ENCODE measurements at places on chromosomes 16 and 17.

- DNase-seq, result no peak
Measured at GRCh38 chr17:79829457-79829856, 9.8 kb downstream of the CBX4 start.

DNA sequence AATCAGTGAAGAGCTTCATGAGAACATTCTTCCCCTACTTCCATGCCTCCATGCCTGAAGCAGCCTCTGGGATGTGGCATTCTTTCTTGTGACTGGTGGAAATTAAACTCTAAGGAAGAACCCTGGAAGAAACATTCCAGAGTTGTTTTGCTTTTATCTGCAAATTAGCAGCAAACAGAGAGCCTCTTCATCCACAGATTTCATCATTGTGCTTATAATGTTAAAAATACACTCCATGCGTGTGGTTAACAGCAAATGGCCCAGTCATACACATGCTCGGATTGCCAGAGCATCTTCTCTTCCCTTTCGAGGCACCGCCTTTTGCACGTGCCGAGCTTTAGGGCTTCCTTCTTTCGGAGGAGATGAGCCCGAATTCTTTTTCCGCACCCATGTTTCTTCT lies 411.3 kb downstream of the SNX29 start:
- DNase-seq, result no peak

- DNase-seq, result no peak
Measured at GRCh38 chr17:44850612-44851011, 2.9 kb downstream of the HIGD1B start.

GRCh38 chr17:28792877-28793661 lies 49.3 kb downstream of the TRAF4 start:
- no peak for DNase-seq

GRCh38 chr17:78774956-78775571 lies 7.0 kb downstream of the CYTH1 start:
- DNase-seq, result no peak

DNA sequence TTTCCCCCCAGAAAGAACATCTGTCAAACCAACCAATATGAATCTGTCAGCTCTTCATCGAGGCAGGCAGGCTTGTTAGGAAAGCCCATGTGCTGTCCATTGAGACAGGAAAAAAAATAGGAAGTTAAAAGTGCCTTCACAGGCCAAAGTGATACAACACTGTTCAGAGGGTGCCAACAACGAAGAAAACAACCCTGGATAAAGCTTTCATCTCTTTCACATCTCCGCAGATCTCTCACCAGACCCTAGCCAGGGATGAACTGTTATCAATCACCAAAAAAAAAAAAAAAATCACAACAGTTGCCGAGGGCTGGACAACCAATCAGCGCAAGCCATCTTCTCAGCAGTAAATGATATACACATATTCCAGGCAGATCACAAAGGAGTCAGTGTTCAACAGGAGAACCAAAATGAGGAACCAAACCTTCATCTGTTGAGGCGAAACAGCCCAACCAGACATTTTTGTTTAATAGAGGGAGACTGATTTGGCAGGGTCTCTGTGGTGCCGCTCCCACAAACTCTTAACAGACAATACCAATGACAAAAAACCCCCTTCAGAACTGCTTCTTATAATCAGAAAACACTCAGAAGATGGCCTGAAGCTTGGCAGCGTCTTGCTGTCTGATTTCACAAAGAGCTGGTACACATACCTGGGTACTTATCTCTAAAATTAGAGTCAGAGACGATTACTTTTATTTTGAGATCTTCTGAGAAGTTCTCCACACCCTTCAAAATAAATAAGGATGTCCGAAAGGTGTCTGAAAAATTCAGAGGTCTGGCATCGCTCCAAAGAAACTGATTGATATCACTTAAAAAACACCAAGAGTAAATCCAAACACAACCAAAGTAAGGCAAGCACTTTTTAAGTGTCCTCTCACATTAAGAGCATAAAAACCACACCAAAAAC lies 1.8 kb downstream of the MAP3K14 start:
- DNase-seq, result no peak

GRCh38 chr17:29591737-29592608 lies 959 bp upstream of the ANKRD13B start:
- peak; percentile 87 for DNase-seq

- DNase-seq, result peak; percentile 13
Measured at GRCh38 chr17:40646791-40647623, 611 bp downstream of the SMARCE1 start.

- DNase-seq, result no peak
Measured at GRCh38 chr16:71515026-71515425, 11.2 kb upstream of the CHST4 start.

GRCh38 chr16:19854543-19854876 lies 30.1 kb downstream of the GPRC5B start:
- no peak for DNase-seq

GRCh38 chr16:8808009-8808408 lies 10.4 kb downstream of the PMM2 start:
- no peak for DNase-seq

GRCh38 chr17:7063518-7064094 lies 16.4 kb downstream of the CLEC10A start:
- no peak for DNase-seq

- DNase-seq, result no peak
Measured at GRCh38 chr16:22423716-22424115, 49.3 kb upstream of the CDR2 start.

DNA sequence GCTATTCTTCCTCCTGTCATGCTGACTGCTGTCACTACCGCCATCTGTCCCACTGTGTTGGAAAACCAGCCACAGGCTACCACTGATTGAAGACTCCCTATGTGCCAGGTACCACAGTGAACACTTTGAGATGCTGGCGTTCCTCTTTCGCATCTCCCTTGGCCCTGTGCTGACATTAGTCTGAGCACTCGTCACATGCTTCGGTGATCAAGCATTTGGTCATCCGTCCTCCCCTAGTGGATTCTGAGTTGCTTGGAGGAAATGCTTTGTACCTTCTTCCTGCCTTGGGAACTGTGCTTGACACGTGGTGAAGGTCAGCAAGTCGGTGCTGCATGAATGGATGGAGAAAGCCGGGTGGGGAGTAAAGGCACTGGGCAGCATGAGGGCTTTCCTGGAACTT lies 260.1 kb downstream of the SNX29 start:
- DNase-seq, result no peak

DNA sequence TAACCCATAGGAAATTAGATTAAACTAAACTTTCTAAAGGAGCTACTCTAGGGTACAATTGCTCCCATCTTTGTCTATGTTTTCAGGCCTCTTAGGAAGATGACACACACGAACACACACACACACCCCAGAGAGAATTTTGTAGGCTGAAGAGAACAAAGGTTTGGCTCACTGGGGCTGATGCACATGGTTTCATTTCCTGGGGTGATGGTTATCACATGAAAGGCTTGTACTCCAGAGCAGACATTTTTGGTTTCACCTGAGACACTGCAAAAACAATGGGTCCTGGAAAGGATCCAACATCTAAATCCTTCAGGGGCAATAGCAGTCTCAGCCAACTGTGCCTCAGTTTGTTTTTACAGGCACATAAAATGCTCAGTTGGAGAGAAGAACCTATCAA lies 62.8 kb downstream of the GRB7 start:
- no peak for DNase-seq

DNA sequence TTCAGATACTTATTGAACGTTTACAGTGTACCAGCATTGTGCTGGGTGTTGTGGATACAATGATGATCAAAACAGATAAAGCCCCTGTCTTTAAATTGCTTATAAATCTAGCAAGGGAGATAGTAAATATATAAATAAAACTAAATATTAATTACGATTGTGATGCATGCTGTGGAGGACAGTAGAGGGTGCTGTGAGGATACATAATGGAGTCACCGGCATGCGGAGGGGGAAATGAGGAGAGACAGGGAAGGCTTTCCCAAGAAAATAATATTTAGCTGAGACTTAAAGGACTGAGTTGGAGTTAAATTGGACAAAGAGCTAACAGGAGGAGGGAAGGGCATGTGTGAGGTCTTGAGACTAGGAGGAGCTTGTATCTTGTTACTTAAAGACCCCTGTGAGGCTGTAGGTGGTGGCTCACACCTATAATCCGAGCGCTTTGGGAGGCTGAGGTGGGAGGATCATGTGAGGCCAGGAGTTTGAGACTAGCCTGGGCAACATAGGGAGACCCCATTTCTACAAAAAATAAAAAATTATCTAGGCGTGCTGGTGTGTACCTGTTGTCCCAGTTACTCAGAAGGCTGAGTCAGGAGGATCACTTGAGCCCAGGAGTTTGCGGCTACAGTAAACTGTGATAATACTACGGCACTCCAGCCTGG lies 2.4 kb downstream of the DHRS7B start:
- peak; percentile 4 for DNase-seq

DNA sequence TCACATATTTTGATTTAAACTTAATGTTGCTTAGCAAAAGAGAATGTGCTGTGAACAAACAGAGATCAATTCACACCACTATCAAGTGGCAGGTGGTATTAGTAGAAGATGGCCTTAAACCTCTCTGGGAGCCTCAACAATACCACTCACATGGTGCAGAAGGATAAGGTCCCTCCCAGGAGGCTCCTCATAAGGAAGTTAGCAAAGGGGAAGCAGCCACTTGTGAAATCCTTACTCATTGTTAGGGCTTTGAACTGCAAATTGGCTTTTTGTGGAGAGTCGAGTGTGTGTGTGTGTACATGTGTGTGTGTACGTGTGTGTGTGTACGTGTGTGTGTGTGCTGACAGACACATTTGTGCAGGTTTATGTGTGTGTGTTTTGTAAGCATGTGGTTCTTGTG lies 48.9 kb upstream of the ASIC2 start:
- DNase-seq, result no peak

- DNase-seq, result peak; percentile 60
Measured at GRCh38 chr16:70715055-70715858, 29.4 kb upstream of the MTSS2 start.

DNA sequence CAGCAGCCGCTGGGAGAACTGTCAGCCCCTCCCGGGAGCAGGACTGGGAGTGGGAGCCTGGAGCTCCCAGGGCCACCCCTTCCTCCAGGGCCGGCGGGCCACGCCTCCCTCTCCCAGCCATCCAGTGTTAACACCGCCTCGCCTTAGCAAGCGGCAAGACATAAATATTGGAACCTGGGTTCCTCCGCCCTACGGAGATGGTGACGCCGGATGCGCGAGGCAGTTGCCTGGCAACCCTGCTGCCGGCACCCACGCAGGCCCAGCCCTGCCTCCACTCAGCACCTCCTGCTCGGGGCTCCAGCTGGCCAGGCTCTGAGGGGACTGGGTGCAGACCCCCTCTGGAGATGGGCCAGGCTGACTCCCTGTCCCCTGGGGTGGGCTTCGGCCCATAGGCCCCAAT lies 27.4 kb upstream of the CACNA1H start:
- DNase-seq, result no peak

- DNase-seq, result peak; percentile 46
Measured at GRCh38 chr16:16146380-16147315, 76.6 kb downstream of the ABCC6 start.

DNA sequence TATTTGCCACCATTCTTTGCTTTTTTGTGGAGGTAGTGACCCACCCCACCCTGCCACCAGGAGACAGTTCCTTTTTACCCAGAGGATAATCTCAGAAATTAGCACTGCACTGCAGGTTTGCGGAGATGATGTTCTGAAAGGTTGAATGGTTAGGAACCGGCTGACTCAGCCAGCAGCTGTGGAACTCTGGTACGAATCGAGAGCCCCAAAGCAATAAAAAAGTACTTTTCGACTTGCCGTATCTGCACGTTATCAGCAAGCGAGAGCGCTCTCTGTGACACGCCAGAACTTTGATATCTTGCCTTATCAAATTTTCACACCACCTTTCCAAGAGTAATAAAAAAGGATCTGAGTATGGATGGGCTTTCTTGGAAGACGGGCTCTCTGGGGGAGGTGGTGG lies 96.3 kb upstream of the EEF2KMT start:
- DNase-seq, result no peak

- DNase-seq, result no peak
Measured at GRCh38 chr17:62630365-62631085, 3.1 kb downstream of the MRC2 start.

DNA sequence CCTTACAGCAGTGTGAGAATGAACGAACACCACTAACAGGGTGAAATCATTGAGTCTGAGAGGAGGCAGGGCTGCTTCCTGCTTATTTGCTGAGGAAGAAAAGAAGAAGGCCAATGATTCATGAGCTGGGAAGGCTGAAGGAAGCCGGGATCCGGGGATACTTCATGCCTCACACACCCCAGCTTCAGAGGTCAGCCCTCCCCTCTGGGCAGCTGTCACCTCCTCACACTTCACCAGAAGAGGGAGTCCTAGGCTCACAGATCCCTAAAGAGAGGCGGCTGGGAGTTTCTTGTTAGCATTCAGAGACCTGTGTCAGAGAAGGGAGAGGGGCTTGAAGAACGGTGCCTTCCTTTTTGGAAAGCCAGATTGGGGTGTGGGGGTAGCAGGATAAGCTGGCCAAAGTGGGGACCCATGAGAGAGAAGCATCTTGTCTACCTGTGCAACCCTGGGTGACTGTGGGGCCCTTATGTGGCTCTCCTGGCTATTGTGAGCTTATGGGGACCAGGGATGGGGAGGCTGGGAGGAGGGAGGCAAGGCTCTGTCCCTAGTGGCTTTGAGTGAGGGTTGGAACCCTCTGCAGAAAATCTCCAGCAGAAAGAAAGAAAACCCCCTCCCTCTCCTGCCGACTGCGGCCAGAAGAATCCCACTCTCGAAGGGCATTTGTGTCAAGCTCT lies 94.6 kb downstream of the RGS9 start:
- peak; percentile 32 for DNase-seq

DNA sequence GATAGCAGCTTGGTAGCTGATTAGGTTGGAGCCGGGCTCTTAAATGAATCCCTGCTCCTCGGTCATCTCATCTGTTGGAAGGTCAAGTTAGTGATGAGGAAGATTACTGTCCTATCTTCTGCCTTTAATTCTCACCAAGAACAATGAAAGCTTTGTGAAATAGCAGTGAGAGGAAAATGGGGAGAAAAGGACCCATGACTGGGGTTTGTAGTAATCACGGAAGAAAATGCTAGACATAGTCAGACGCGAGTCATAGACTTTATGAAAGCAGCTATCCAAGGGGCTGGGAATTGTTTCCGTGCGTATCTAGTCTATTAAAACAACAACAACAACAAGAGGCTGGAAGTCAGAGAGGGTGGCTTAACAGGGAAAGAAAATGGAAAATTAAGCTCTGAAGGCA lies 18.3 kb downstream of the PIK3R5 start:
- no peak for DNase-seq

GRCh38 chr16:30741461-30741914 lies 6.7 kb upstream of the PHKG2 start:
- no peak for DNase-seq

DNA sequence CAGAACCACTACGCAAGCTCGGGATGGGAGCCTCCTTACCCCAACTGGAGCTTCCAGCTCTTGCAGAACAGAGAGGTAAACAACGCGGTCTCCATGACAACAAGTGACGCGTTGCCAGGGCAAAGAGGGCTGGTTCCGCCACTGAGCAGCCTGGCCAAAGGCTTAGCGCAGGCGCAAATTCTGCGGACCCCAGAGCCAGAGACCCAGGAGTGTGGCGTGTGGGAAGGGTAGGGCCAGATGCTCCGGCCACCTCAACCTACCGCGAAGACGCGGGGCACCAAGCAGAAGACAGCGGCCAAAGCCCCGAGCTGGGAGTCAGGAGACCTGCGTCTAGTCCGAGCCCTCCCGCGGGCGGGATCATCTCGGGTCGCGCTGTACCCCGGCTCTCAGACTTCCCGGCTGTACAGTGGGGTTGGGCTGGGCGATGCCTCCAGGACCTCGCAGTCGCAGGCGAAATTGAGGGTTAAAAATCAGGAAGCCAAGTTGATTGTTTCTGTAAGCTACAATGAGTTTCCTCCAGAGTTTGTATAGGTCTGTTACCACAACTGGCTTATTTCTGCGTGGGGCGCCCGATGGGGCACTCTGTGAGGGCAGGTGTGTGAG lies at the start of gene TEKT1:
TEKT1 (minus strand) TSS at position 69 of the 603 bp plus-strand sequence. CDS start 1,353 bp downstream, outside the sequence.
- peak; percentile 43 for DNase-seq

GRCh38 chr17:81659038-81659437 lies 2.7 kb upstream of the PDE6G start:
- DNase-seq, result no peak
